ENCODE measurements at places on chromosomes 3 and 15. TPM values are rescaled to one million over a fixed set of nuclear protein-coding genes. Genes with fewer than 3 reads are reported as not detected.

PLCL2 gene
- 60.2 TPM for total RNA-seq

SLC41A3 gene
- total RNA-seq = 29.6 TPM

SCAMP5 gene
- 0.87 TPM for total RNA-seq

CISH gene
- 12.4 TPM for total RNA-seq

NTRK3 gene
- not detected for total RNA-seq

CLSTN2 gene
- total RNA-seq = not detected

CAPN3 gene
- 6.5 TPM for total RNA-seq

HRH1 gene
- 1.1 TPM for total RNA-seq

HTR3C gene
- not detected for total RNA-seq

DNA sequence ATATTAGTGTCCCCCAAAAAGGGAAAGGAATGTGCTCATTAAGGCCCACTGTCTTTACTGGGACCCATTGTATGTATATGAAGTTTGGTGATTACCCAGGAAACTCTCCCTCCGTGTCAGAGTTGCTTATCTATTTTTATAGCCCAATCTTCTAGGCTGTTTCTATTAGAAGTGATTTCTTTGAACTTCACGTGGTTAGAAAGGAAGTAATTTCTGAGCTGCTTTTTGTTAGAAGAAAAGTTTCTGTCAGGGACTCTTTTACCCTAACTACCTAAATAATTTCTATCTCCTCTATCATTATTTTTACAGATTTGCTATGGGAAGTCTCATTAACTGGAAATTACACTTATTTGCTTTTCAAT is 17.7 kb upstream of the SENP7 start:
- no peak for DNase-seq

- no peak for DNase-seq
Measured at GRCh38 chr3:126816986-126817777, 113.1 kb downstream of the CHCHD6 start.

DNA sequence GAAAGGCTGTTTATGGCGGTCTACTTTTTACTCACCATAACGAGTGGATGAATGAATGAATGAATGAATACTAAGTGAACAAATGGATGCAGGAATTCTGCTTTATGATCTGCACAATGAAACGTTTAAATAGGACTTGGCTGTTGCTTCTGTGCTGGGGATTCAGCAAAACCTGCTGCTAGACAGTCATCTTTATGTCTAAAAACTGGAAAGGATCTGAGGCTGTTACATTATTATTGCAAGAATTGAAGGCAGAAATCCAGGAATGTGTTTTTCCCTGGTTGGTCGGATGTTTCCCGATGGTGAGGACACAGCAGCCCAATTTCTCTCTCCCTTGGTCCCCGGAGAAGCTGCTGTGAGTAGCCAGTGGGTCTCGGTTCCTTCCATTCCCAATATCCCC is 94.2 kb downstream of the GABRG3 start:
- no peak for DNase-seq

GRCh38 chr3:43268636-43269035 is 17.7 kb upstream of the SNRK start:
- no peak for DNase-seq

DNA sequence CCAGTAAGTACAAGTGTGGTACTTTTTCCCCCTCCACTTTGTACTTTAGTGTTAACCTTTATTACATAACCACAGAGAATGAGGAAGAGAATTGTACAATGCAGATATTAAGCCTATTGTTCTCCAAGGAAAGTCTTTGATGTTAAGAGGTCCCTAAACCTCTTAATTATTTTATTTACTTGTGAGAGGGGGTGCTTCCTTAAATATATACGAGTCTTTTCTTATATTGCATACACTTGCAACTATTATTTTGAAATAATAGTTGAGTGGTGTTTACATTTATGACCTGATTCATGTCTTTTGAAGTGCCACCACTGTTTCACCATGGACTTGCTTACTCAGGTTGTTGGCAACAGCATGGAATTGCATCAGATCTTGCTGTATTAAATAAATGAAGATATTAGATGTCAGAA is 10.1 kb downstream of the USP3 start:
- no peak for DNase-seq

DNA sequence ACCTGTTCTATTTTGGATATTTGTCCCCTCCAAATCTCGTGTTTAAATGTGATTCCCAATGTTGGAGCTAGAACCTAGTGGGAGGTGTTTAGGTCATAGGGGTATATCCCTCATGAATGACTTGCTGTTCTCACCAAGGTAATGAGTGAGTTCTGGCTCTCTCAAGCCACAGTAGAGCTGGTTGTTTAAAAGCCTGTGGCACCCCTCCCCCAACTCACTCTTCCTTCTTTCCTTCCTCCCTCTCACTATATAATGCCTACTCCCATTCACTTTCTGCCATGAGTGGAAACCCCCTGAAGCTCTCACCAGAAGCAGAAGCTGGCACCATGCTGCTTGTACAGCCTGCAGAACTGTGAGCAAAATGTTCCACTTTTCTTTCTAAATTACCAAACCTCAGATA is 341.1 kb downstream of the SI start:
- no peak for DNase-seq

DNA sequence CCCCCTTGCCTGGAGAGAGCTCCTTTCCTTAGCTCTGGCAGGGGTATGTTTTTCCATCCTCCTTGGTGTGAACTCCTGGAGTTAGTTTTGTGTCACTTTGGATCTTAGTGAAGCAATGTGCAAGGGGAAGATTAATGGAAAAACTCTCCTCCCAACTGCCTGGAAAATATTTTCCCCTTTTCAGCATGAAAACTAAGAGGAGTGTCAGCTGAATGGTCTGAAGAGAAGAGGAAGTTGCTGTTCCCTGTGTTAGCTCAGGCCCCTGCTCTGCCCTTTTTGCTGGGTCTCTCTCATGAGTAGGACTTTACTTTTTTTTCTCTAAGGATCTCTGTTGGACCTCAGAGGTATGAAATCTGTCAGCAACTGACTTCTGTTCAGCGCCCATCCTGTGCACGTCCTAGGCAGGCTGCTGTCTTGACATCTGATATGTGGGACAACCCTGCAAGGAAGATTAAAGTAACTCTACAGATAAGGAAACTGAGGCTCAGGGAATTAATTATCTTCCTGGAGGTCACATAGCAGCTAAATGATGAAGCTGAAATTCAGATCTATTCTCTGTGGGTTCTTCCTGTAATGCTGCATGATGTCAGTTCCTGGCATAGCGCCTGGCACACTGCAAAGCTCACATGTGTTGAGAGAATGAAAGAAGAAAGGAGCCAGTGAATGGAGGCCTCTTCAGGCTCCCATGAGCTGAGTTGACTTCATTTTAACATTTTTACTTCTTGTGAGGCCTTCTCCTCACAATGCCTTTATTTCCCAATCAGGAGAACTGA is 109.7 kb upstream of the GALNT15 start:
- DNase-seq = no peak

- no peak for DNase-seq
Measured at GRCh38 chr3:23244324-23245041, 41.4 kb downstream of the UBE2E2 start.

- DNase-seq = no peak
Measured at GRCh38 chr3:195451373-195452015, 8.7 kb upstream of the ACAP2 start.

DNA sequence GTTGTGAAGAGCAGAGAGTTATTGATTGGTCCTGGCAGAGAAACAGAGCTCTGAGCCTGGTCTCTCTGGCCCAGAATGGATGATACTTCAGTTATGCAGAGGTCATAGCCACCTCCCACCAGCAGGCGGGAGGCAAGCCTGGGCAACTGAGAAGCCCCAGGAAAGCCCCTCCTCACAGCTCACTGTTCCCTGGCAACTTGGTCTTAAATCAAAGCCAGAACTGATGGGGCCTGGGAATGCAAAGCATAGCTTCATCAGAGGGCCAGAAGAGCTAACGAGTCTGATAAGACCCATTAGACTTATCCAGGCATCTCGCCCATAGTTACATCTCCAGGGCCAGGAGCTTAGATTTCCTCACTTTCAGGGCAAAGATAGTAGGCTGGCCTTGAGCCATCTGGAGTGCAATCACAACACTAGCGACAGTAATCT is 5.5 kb upstream of the COLQ start:
- no peak for DNase-seq

GRCh38 chr3:71389911-71390573 is 193.5 kb downstream of the FOXP1 start:
- DNase-seq = peak; percentile 58

- DNase-seq = no peak
Measured at GRCh38 chr15:69631978-69632377, 179.4 kb downstream of the RPLP1 start.

- no peak for DNase-seq
Measured at GRCh38 chr3:160128056-160128455, 97.2 kb upstream of the C3orf80 start.

DNA sequence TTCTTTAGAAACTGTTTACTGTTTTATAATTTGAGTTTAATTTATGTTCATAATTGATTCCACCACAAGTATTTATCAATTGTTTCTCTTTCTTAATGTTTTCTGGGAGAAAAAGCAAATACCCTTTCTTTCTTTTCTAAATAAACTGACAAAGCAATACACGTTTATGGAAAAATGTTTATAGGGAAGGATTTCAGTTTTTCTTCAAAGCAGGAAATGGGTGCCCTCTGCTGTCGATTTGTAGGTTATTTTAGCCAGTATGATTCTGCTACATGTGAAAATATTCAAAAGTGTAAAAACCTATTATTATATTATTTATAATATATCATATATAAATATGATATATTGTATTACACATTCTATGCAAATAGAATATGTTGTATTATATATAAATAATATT is 921.0 kb upstream of the ROBO1 start:
- no peak for DNase-seq

GRCh38 chr3:180267202-180267843 is 230.6 kb upstream of the PEX5L start:
- no peak for DNase-seq

GRCh38 chr15:80620931-80621330 is 74.2 kb upstream of the ABHD17C start:
- DNase-seq = no peak

- no peak for DNase-seq
Measured at GRCh38 chr3:135023996-135024658, 229.1 kb downstream of the EPHB1 start.

DNA sequence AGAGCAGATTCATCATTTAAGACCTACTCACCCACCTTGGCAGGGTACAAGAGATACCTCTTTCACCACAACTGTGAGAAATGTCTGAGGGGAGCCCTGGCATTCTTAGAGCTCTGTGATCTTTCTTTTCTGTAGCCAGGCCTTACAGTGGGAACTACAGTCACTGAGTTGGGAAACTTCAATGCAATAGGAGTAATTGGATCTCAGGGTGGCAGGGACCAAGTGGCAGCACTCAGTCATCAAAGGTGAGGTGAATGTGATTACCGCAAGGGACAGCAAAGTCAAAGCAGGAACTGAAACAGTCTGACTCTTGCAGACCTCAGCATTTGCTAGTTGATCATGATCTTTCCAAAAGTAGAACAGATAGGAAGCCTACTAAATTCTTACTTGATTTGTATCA is 7.2 kb upstream of the MCF2L2 start:
- no peak for DNase-seq

DNA sequence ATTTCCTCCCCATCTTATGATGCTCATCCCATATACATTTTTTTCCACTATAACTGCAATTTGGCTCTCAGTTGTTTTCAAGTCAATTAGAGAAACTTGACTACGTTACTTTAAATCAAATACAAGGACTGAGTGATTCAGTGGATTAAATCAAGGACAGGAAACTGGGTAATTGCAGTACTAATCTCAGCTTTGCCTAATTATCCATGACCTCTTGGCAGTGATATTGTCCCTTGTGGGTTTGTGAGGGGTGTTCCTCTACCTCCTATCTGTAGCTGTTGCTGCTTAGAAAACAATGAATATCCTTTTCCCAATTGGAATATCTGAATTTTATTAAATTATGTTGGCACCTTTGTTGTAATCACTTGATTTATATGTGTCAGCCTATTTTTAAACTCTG is 79.4 kb downstream of the ZPLD1 start:
- no peak for DNase-seq

- no peak for DNase-seq
Measured at GRCh38 chr3:178777718-178778411, 241.6 kb downstream of the KCNMB2 start.

- DNase-seq = no peak
Measured at GRCh38 chr15:86089422-86089821, 9.8 kb downstream of the AGBL1 start.

DNA sequence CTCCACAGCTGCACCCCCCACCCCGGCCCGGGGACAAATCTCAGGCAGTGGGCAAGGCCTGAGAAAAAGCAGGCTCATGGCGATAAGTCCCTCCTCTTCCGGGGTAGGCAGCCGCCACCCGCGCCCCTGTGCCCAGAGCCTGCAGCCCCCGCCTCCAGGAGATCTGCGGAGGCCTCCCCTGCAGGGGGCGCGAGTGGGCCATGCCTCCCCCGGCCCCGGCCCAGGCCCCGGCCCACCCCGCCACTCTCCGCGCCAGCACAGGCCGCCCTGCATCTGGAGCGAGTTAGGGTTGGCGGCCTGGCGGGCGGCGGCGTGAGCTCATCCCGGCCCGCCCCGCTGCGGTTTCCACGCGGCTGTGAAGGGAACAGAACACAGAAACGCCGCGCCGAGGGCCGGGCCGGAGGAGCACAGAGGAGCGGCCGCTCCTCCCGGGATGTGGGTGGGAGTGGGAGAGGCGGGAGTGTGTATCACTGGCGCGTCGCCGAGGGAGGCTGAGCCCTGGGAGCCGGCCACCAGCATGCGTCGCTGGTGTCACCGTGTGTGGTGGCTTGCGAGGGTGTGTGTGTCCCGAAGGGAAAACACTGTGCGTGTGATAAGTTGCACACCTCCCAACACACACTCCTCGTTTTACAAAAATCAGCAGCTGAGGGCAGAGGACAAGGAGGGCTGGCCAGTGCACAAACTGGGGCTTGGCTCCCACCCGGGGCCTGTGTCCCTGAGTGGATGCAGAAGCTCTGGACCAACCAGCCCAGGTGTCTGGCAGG is 17.2 kb downstream of the MYL3 start:
- DNase-seq = peak; percentile 69
